ENCODE measurements at places on chromosomes 13 and 19.

DNA sequence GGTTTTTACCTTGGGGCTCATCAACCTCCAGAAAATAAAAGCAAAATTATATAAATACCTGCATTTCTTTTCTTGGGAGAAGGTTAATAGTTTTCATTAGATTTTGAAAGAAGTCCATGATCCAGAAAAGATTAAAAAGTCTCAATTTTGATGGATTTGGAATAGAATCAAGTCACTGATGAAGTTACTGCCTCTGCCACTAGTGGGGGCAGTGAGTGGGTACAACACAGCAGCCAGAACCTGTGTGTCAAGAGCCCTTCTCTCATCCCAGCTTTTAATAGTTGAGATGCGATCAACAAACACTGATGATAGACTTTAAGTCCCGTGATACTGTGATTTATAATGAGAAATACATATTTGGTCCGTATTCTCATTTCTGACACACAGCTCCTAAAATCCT, 686.7 kb downstream of the DIAPH3 start:
- DNase-seq: no peak

- DNase-seq: peak; percentile 23
Measured at GRCh38 chr19:38224014-38224862, at the start of gene DPF1. DPF1 (minus strand) TSS chr19:38224222; CDS start chr19:38224142, 80 bp downstream.

DNA sequence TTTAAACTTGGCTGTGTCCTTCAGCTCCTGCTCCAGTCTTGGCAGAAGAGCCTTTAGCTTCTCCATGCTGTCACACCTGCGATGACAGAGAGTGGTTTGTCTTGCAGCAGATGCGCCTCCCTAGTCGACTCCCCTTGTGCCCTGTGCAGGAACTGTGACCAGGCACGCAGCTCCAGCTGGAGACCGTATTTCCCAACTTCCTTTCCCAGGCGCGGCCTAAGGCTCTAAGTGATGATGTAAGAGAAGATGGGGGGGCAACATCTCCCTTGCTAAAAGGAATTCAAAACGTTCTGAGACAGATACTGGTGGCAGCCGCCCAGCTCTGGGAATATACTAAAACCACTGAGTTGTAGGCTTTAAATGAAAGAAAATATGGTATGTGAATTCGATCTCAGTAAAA, 16.3 kb downstream of the DCUN1D2 start:
- no peak for DNase-seq

GRCh38 chr19:8307400-8307964, 676 bp downstream of the CD320 start:
- no peak for DNase-seq

- no peak for DNase-seq
Measured at GRCh38 chr13:111872475-111873150, 194.3 kb upstream of the SOX1 start.

DNA sequence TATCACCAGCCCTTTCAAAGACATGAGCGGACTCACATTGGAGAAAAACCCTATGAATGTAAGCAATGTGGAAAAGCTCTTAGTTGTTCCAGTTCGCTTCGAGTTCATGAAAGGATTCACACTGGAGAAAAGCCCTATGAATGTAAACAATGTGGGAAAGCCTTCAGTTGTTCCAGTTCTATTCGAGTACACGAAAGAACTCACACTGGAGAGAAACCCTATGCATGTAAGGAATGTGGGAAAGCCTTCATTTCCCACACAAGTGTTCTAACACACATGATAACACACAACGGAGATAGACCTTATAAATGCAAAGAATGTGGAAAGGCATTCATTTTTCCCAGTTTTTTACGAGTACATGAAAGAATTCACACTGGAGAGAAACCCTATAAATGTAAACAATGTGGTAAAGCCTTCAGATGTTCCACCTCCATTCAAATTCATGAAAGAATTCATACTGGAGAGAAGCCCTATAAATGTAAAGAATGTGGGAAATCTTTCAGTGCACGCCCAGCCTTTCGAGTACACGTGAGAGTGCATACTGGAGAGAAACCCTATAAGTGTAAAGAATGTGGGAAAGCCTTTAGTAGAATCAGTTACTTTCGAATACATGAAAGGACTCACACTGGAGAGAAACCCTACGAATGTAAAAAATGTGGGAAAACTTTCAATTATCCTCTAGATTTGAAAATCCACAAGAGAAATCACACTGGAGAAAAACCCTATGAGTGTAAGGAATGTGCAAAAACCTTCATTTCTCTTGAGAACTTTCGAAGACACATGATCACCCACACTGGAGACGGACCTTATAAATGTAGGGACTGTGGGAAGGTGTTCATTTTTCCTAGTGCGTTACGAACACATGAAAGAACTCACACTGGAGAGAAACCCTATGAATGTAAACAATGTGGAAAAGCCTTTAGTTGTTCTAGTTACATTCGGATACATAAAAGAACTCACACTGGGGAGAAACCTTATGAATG, 17.6 kb downstream of the ZNF791 start:
- no peak for DNase-seq

DNA sequence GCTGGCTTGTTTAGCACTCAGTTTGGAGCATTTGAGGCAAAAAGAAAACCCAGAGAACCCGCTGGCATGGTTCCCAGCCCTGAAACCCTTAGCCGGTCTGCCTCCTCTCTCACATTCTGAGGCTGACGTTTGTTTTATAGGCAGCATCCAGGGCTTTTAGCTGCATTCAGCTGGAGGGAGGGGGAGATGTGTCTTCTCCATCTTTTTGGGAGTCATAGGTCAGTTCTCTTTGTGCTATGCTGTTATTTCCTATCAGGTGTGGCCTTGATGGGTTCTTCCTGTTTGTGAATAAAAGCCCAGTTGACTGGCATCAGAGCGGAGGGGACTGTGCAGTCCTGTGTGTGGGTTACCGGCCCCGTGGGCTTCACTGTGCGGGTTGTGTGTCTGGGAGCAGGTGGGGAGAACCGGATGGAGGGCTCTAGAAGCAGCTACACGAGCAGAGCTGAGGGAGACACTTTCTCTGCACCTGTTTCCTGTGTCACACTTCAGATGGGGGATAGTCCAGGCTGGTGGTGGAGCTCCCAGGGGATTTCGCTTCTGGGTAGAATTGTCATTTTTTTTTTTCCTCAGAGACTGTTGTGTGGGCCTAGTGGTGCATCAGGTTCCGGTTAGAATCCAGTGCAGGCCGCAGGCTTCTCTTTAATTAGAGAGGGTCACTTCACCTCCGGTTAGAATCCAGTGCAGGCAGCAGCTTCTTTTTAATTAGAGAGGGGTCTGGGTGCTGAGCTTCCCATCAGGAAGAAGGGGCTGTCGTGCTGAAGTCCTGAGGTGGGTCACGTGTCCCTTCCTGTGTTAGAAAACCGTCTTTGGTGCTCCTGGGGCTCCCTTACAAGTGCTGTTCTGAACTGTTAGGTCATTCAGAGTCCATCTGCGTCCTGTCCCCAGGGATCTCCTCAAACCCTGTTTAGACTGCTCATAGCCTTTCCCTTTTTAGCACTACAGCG, 69.6 kb downstream of the ARHGEF7 start:
- no peak for DNase-seq

DNA sequence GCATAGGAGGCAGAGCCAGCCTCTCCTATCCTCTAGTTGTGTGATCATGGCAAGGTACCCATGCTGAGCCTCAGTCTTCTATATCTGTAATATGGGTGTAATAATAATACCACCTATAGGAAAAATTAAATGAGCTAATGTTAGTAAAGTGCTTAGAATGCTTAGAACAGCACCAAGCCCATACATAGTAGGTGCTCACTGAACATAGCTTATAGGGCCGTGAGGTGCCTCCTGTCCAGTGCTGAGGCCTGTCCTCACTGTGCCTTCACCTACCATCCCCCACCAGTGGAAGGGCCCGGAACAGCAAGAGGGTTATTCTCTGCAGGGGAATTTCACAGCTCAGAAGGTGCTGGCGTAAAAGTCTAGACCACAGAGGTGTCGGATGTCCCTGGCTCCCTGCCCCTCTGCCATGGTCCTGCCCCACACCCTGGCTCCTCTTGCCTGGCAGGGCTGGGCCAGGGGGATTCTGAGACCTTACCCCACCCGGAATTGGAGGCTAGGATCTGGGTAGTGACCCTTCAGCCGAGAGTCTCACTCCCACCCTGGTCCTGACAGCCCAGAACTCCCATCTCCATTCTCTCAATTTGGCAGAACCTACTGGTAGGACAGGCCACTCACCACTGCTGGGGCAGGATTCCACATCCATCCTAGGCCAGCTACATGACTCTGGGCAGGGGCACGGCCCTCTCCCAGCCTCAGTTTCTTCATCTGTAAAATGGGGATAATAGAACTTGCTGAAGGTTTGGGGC, 2.2 kb upstream of the SCN1B start:
- no peak for DNase-seq

GRCh38 chr19:45497791-45498190, 452 bp upstream of the PPM1N start:
- no peak for DNase-seq

DNA sequence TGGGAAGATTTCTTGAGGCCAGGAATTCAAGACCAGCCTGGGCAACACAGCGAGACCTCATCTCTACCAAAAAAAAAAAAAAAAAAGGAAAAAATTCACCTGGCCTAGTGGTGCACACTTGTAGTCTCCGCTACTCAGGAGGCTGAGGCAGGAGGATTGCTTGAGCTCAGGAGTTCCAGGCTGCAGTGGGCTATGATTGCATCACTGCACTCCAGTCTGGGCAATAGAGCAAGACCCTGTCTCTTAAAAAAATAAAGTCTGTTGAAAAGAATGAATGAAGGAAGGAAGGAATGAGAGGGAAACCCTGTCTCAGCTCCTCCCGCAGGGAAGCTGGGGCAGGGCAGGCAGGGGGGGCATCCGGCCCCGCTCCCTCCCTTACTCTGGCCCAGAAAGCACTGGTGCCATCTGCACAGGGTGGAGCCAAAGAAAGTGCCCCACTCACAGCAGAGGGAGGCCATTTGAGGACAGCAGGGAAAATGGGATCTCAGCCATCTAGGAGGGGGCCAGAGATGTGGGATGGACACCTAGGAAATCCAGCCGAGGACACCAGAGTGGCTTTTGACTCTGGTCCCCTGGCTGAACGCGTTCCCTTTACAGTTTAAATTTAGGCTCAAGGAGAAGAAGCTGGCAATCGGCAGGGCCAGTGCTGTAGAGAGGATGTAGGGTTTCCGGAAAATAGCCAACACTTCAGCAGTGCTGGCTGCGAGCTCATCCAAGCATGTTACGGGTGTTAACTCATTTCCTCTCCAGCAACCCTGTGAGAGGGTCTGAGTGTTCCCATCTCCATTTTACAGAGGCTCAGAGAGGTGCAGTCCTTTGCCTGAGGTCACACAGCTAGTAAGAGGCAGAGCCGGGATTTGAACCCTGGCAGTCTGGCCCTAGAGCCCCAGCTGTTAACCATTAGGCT, 3.6 kb upstream of the HPN start:
- no peak for DNase-seq

- no peak for DNase-seq
Measured at GRCh38 chr19:54850930-54851329, 687 bp downstream of the KIR3DL2 start.

DNA sequence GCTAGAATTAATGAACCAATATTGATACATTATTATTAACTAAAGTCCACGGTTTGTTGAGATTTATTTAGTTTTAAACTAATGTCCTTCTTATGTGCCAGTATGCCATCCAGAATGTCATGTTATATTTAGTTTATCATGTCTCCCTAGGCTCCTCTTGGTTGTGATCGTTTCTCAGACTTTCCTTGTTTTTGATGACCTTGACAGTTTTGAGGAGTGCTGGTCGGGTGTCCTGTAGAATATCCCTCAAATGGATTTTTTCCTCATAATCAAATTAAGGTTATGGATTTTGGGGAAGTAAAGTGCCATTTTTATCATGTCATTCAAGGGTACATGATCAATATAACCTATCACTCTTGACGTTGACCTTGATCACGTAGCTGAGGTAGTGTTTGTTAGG, 6.1 kb upstream of the ZNF45 start:
- no peak for DNase-seq

- DNase-seq: no peak
Measured at GRCh38 chr13:90889906-90890834, 457.3 kb upstream of the MIR17HG start.

- no peak for DNase-seq
Measured at GRCh38 chr13:109427148-109427547, 359.2 kb downstream of the IRS2 start.

GRCh38 chr19:29378126-29378525, 147.7 kb upstream of the VSTM2B start:
- DNase-seq: no peak

DNA sequence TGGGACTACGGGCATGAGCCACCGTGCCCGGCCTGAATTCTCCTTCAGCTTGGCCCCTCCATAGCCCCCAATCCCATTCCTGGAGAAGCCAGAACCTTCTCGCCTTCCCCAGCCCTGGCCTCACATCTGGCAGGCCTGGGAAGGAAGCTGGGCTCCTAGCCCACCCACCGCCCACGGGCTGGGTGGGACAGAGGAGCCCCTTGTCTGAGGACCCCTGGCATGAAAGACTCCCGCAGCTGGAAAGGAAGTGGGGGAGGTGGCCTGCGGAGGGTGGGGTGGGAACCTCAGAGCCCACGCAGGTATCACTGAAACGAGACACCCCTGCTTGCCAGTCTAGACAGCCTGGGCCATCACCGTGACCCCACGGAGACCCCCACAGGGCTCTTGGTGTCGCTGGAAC, 7.7 kb upstream of the NANOS3 start:
- no peak for DNase-seq

DNA sequence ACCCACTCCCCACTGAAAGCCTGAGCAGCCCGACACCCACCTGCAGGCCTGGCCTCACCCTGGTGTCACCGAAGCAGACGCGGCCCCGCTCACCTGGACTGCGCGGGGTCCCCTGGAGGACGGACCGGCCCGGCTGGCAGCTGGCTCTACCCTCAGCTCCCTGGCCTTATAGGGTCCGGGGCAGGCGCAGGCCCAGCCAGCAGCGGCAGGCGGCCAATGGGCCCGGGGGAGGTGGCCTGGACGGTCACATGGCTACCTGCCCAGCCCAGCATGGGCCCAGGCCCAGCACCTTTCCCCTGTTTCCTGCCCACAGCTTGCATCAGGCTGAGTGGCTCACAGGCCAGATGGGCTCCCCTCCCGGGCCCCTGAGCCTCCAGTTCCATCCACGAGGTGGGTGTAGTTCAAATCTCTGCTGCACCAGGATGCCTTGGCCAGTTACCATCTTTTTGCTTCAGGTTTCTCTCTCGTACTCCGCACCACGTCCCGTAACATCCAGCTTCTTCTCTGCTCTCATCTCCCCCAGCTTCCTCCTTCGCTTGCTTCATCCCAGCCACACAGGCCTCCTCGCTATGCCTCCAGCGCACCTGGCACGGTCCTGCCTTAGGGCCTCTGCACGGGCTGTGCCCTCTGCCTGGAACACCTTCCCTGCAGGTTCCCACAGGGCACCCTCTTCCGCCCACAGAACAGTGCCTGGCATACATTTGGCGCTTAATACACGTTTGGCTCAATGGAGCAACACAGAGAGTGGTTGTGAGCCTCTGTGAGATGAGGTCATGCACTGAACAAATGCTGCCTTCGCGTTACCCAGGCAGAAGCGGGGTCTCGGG, at the start of gene PLIN4:
TSS of gene PLIN4 (minus strand) at position 142 of the 827 bp plus-strand sequence. CDS start 214 bp downstream, outside the sequence.
- no peak for DNase-seq

- DNase-seq: peak; percentile 27
Measured at GRCh38 chr19:42422901-42423461, 4.2 kb downstream of the LIPE start.
